Hematopoietic multipotent progenitor cell treated with erythropoietin and hydrocortisone succinate and interleukin-3 and kit ligand, for 15 days (in vitro differentiated cells): ENCODE measurements at places on chromosomes 6 and 20.

DNA sequence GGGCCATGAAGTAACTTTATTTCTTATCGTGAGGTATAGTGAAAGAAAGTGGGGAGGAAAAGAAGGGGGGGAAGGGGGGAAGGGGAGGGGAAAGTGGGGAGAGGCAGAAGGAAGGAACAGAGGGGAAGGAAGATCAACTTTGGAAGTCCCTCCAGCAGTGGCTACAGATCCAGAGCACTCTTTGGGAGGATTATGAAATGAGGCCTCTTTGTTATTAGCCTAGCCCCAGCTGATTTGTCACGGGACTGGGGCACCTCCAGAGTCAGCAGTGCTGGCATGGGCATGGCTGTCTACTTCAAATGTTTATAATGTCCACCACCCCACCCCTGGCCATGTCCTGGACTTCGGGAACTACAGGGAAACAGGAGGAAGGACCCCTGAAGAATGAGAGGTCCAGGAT is 7.6 kb downstream of the MOCS1 start:
- no peak for DNase-seq

GRCh38 chr20:57211908-57212533 is 54.4 kb downstream of the BMP7 start:
- DNase-seq: no peak

DNA sequence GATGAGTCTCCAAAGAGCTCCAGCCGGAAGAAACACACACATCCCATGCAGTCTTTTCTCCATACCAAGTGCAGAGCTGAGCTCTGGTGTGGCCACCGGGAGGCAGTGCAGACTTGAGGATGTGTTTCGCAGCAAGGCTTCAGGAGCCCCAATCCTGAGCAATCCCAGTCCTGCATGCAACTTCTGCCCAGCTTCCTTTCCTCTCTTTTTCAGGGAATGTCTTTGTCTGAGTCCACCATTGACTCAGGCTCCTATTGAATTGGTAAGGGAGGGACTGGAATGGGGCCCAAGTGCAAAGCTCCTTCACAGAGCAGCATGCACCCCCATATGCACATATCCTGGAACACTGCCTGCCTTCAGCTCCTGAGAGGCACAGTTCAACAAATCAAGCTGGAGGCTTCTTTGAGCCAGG is 50.5 kb upstream of the ASIP start:
- DNase-seq: no peak

DNA sequence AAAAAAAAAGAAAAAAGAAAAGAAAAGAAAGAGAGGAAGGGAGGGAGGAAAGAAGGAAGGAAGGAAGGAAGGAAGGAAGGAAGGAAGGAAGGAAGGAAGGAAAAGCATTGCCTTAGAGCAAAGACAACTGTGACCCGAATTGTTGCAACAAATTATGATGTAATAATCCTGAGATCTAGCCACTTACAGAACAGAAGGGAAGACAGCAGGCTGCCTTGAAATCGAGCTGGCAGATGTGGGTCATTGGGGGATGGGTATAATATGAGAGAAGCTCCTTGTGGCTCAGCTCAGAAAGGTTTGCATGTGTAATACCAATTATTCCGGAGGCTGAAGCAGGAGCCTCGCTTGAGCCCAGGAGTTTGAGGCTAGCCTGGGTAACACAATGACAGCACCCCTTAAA is 208.1 kb upstream of the PROKR2 start:
- DNase-seq: no peak

GRCh38 chr6:13767121-13767808 is 47.1 kb downstream of the MCUR1 start:
- DNase-seq: peak; percentile 18

DNA sequence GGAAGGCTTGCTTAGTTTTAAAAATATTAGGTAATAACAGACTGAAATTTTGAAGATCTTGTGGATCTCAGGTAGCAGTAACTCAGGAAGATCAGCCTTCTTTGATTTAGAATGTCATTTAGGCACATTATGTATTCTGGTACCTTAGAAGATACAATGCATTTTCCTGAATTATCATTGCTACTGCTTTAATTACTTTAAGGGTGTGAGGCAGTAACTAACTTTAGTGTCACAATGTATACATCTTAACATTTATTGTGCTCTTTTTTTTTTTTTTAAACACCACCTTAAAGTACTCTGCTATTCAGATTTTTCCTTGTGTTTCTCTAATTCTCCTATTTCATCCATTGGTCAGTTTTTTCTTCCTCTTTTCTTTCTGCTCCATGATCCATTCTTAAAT is 13.3 kb downstream of the MAPK14 start:
- no peak for DNase-seq

GRCh38 chr6:38113825-38114576 is 294.5 kb downstream of the ZFAND3 start:
- no peak for DNase-seq

GRCh38 chr6:33217681-33218080 is 9.4 kb downstream of the RING1 start:
- no peak for DNase-seq

GRCh38 chr6:166496460-166496859 is 90.0 kb downstream of the RAMACL start:
- no peak for DNase-seq

GRCh38 chr6:110315869-110316398 is 42.2 kb downstream of the METTL24 start:
- no peak for DNase-seq

GRCh38 chr6:152583888-152584287 is 53.3 kb downstream of the SYNE1 start:
- no peak for DNase-seq

DNA sequence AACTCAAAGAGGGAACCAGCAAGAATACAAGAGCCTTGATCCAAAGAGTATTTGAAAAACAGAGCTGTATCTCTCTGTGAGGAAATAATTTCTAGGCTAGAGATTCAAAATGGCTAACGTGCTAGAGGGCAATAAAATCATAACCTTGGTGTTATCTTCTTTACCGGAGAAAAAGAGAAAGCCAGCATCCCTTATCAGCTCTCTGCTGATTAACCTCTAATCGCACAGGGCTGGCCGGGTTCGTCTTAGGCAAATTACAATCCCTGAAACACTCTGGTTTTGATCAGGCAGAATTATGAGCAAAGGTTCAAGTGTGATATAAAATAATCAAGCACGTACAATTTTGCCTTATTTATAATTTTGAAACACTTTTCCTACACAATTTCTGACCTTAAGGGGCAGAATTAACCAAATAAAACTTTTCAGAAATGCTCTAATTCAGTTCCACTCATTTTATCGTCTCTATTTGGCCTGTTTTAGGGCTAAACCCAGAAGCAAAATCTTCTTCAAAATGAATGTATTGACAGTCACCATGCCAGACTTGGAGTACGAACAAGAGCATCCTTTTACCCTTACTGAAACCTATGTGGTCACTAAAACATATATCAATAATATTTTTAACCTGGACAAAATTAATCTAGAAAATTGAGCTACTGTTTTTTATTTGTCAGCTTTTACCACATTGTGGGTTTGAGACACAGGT is 13.7 kb downstream of the PSMB9 start:
- no peak for DNase-seq
